ENCODE measurements at places on chromosomes 13 and 19.
A peak's percentile ranks its signal among the peaks of the same experiment; 100 is the strongest.

GRCh38 chr19:44747739-44748425 is 626 bp upstream of the BCL3 start:
- no peak for DNase-seq

- peak; percentile 35 for DNase-seq
Observed at GRCh38 chr19:48997972-48998371, 4.3 kb downstream of the RUVBL2 start.

DNA sequence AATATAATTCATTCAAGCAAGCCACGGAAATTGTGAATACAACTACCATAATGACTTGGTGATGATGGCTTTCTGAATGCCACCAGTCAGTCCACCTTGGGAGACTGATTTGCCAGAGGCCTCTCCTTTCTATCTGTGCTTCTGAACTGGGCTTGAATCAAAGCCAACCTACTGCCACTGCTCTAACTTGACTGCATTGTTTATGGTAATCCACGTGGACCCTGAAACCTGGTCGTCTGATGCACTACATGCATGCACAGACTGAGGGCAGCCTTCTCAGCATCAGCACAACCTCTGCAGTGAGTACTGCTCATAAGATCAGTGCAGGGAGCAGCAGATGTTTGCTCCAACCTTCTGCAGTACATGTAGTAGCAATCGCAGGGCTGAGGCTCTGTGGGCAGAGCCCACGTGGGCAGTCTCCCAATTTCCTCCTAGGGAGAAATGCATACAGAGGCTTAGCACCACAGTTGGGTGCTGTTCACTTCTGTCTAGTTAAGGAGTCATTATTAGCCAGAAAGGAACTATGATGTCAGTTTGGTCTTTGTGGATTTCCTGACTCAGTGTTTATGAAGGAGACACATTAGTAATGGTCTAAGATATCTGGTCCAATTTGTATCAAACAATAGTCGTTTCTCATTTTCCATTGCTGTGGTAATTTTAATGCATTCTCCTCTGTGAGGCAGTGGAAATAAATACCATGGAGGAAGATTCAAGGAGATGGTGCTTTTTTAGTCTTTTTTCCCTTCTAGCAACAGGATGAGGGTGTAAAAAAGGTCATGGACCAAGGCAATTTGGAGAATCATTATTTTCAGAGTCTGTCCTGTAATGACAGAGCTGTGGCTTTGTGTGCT is 82.5 kb downstream of the AKAP11 start:
- DNase-seq = no peak

DNA sequence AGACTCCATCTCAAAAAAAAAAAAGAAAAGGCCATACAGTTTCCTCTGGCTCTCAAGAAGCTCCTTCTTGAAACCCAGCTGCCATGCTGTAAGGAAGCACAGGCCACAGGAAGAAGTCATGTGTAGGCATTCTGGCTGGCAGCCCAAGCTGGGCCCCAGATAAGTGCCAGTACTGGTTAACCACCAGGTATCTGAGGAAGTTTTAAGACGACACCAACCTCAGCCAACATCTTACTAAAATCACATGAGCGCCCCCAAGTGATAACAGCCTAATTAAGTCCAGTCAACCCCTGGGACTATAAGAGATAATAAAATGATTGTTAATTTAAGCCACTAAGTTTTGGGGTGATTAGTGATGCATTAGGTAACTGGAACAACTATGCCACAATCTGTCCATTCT is 27.4 kb upstream of the AKT2 start:
- no peak for DNase-seq

Measured in NCI-H774 (cell line).